ENCODE measurements at places on chromosomes 7 and 10. TPM values are rescaled to one million over a fixed set of nuclear protein-coding genes. Genes with fewer than 3 reads are reported as not detected.

GRCh38 chr10:101047268-101047667 lies 14.5 kb upstream of the KAZALD1 start:
- DNase-seq: no peak

DNA sequence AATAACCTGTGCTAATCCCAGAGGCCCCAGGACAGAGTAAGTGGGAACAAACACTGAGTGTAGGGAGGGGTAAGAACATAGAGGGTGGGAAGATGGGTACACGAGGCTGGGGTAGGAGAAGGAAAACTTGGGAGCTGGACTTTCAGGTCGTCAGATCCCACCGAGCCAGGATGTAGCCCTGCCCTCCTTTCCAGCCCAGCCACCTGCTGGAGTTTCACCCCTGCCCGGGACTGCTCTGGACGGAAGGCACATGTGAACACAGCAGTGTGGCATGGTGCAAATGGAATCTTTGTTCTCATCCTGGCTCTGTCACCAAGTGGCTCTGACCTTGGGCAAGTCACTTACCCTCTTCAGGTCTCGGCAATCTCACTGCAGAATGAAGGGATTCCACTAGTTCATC lies 52.8 kb downstream of the PODXL start:
- DNase-seq: no peak

GRCh38 chr10:110129490-110129889 lies 77.9 kb upstream of the MXI1 start:
- DNase-seq: no peak

- no peak for DNase-seq
Measured at GRCh38 chr10:118595598-118596425, at the start of gene PRLHR. PRLHR (minus strand) TSS chr10:118595648; CDS start chr10:118595244, 404 bp downstream.

DNA sequence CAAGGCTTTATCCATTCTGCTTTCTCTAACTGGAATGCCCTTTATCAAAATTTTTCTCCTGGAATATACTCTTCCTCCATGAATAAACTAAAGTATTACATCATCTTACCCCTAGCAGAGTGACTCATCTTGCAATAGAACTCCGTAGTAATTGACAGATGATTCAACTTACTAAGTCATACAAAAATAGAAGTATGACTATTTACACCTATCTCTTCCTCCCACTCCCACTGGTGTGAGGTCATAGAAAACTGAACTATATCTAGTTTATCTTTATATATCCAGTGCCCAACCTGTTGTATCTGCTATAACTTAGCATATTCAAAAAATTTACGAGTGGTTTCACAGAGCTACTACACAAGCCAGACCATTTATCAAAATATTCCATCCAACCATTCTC lies 26.1 kb downstream of the ABCB1 start:
- DNase-seq: no peak

DNA sequence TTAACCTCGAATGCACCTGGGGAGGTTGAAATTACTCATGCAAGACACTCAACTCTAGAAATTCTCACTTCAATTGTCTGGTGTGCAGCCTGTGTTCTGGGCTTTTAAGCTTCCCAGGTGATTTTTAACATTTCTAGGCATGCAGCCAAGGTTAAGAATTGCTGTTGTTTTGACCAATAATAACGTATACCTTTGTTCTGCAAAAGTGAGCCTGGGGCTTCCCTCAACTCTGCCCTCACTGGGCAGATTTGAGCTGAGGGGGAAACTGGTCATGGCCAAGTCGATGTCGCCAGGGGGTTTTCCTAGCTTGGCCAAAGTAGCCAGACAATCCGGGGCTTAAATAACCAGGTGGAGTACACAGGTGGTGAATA lies 568 bp downstream of the PRSS2 start:
- DNase-seq: no peak

DNA sequence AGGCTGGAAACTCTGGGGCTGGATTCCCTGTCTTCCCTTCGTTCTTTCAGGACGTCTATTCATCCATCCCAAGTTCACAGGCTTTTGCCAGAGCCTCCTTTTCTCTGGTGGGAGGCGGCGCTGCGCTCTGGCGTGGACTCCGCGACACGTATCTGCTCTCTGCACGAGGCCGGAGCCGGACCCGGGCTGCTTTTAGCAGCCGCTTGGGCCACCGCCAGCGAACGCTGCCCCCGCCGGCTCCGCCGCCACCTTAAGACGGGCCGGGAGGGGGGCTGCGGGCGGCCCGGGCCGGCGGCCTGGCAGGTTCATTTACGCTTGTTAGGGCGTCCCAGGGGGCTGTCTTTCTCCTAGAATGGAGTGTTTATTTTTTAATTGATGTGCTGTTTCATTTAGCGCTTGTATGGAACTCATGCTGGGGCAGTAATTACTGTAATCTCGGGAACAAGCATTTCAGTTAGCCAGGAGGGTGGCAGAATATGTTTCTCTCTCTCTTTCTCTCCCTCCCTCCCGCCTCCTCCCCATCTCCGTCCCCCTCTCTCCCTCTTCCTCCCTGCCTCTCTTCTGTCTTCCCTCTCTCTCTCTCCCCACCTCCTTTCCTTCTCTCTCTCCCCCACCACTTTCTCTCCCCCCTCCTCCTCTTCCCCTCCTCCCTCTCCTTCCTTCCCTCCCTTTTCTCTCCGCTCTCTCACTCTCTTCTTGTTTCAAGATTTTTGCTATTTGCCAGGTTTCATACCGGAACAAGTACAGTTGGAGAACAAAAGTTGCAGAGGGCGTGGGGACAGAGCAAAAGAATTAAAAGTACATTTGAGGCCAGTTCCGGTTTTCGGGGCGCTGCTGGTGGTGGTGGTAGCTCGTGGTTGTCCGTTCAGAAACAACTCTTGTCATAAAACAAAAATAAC lies 1.3 kb upstream of the FZD8 start:
- peak; percentile 81 for DNase-seq

DNA sequence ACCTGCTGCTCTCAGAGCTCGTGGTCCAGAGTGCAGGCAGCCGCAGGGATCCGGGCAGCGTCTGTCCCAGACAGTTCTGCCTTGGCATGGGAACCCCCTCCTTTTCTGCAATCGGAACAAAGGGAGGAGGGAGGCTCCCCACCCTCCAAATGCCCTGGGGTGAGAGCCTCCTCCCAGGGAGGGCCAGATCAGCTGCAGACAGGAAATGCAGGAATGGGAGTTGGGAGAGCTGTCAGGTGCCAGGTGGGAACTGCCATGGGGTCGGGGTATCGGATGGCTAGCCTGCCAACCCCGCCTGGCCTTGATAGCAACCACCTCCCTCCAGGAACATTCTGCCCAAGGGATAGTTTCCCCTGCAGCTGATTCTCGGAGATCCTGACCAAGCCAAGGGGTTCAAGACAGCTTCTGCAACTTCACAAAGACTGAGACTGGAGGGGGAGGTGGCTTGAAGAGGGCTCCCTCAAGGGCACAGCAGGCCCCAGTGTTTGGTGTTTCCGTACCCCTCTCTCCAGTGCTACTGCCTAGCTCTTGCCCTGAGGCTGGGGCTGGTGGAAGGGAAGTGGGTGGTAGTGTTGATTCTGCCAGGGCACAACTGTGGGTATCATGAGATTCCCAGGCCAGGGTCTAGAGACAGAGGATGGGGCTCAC lies at the start of gene CALML5:
Gene CALML5 (minus strand): TSS at position 78 of the 648 bp plus-strand sequence. CDS start 132 bp downstream, outside the sequence.
- no peak for DNase-seq

GRCh38 chr7:106029451-106029850 lies 66.4 kb downstream of the CDHR3 start:
- DNase-seq: no peak

Gene TRPV5
- total RNA-seq: not detected

Gene PLPP4
- total RNA-seq: not detected
